ENCODE measurements at places on chromosomes 4 and X.

DNA sequence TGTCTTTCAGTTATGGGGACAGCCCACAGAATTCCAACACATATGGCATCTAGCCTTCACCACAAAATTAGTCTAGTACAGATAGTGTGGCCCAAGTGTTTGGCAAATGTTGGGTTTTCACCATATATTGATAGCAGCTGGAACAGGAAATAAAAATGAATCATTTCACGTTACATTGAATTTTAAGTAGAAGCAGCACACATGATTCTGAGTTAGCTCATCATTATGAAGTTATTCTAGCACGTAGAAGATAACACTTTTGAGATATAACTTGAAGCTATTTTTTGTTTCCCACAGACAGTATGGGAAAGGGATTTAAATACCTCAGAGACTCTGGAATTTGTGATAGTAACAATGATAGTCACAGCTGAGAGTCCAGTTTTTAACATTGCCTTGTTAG, 118.7 kb downstream of the FAT4 start:
- no peak for DNase-seq

DNA sequence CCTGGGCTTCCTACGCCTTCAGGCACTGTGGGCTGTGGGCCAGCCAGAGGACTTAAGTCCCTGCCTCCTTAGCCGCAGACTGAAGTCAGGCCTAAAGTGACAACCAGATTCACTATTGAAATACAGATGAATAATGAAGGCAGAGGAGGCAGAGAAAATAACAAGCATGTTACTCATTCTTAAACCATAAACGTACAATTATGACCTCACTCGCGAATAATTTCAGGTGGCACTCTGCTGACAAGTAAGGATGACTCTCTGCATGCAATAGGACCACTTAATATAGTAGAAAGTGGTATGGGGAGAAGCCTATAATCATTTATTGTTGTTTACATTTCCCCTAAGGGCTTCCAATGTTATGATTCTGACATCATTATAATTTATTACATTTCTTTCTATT, 409.2 kb upstream of the FGF13 start:
- no peak for DNase-seq

DNA sequence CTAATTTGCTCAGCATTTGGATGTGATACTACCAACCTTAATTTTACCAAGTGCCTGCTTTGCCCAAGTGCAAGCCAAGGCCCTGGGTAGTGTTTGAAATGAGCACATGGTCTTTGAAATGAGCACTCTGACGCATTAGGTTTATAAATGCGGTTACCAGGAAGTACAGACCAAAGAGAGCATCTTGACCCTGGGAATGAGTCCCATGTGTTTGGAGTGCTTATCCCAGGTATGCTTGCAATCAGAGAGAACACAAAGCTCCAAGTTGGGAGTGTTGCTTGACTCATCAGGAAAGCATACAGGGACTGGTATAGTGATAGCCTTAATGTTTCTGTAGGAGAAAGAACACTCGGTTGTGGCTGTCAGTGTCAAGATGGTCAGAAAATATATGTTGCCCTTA, 203.6 kb upstream of the MAMLD1 start:
- no peak for DNase-seq

- DNase-seq: no peak
These were observed 152.0 kb upstream of the EDNRA start for GRCh38 chr4:147328756-147329446.

DNA sequence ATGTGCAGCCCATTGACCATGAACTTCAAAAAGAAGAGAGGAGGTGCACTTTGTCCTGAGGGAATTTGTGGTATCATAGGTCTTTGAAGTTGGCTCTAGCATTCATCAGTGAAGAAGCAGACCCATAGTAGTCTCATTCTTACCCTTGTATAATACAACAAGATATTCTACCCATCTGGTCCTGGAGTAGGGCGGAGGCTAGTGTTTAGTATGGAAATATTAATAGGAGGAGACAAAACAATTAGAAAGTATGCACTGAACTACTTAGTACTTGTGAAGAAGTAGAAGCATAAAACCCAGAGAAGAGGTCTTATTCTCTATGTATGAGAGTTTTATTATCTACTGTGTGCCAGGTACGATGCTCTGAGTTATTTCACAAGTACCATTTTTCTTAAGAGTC, 189.0 kb downstream of the AASDH start:
- no peak for DNase-seq

DNA sequence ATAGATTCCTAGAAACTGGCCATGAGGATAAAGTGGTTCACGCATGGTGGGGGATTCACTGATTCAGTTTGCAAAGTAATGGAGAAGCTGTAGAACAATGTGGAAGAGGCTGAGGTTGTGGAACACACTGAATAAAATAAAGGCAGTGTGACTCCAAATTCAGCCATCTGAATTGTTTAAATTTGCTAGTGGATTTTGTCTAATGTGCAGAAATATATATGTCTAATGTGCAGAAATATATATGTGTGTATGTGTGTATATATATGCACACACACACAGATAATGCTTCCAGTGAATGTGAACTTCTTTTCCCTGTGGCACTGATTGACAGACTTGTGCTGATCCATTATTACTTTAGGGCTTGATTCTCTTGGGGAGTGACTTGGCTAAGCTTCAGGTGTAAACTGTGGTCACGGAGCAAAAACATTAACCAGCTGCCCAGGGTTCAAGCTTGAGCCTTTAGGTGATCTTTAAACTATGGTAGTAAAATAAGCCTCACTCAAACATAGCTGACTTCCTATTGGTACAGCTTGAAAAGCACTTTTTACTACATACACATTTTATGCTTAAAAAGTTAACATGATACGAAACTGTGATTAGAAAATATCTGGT, 3.5 kb downstream of the STBD1 start:
- DNase-seq: no peak

- no peak for DNase-seq
These were observed 28.2 kb upstream of the HUWE1 start for GRCh38 chrX:53714580-53715345.

DNA sequence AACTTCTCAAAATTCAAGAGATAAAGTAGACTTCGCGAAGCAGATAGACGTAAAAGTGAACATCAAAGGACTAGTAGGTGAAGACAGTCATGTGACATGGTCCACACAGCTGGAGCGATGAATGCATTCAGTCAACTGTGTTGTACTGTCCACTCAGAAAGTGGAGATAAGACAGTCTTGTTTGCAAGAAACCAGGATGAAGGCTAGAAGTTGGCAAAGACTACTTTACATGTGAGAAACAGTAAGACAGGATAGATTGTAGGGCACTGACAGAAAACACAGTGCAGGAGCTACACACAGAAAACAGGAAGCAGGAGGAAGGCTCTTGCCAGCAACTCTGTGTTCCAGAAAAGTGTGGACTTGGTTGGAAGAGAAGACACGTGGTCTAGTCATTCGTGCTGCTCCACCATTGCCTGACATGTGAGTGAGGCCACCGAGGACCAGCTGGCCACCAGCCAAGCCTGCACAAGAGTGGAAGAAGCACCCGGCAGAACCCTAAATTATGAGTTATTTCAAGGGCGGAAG, 78.9 kb downstream of the FAT1 start:
- no peak for DNase-seq

DNA sequence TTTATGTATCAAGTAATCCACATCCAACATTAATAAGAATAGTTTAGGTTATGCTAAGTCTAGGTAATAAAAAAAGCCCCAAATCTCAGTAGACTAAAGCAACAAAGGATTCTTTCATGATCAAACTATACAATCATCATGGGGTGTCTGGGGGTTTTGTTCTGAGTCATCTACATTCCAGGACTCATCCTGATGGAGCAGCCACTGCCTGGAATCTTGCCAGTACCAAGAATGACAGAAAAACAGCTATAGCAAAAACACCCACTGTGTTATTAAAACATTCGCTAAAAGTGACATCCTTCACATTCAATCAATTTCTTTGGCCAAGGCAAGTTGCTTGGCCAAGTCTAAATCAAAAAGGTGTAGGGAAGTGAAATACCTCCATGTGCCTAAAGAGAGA, 3.9 kb upstream of the ARHGEF38 start:
- DNase-seq: no peak

- DNase-seq: no peak
These were observed 82.8 kb downstream of the CPZ start for GRCh38 chr4:8675383-8675782.

DNA sequence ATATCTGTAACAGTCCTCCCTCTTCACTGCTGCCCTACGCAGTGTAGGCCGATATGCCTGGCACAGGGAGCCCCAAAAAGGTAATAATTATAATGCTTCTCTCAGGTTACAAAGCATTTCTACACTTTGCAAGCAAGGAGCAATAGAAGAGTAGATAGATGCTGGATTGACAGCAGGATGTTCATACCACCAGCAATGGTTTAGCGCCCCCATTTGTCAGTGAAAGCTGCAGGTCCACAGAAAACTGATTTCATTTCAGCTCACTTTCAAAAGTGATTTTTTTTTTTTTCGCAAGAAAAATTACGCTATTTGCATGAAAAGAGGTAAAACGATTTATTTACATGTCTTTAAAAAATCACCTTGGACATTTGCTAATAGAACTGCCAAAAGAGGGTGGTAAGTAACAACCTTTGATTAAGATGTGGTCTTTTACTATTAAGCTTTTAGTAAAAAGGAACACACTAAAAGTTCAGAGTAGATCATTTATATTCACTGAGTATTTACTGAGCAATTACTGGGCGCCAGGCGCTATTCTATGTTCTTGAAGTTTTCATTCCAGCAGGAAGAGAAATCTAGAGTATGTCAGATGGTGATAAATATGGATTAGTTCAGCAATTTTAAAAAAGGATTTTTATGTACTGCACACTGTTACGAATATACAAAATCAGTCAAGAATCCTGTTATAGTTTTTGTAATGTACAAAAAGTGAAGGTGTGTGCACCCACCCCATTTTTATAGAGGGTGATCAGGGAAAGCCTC, 34.4 kb downstream of the HPF1 start:
- DNase-seq: no peak

DNA sequence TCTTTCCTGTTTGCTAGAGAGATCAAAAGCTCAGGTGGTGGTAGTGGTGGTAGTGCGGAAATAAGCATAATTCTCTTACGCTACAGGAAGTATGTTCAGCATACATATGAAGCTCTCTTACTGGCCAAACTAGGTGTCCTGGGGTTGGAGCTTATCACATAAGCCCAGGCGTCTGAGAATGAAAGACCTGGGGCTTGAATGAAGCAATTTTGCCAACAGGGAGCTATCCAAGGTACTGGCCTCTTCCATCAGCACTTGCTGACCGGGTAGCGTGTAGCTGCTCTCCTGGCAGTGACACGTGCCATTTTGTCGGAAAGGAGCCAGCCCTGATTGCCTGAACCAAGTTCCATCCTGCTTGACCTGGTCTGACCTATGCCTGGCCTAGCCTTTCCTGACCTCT, 65.9 kb upstream of the HPF1 start:
- DNase-seq: no peak

- DNase-seq: no peak
These were observed 1526.1 kb downstream of the STIM2 start for GRCh38 chr4:28386776-28387175.

DNA sequence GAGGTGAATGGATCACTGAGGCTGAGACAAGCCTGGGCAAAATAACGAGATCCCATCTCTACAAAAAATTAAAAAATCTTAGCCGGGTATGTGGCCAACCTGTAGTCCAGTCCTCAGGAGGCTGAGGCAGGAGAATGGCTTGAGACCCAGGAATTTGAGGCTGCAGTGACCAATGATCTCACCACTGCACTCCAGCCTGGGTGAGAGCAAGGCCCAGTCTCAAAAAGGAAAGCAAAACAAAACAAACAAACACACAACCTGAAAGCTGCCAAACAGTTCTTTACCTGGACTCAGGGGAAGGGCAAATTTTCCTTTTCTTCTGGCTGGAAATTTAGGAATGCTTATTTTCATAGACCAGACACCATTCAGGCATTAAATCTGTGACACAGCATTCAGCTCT, 163.1 kb upstream of the FAT1 start:
- DNase-seq: no peak

DNA sequence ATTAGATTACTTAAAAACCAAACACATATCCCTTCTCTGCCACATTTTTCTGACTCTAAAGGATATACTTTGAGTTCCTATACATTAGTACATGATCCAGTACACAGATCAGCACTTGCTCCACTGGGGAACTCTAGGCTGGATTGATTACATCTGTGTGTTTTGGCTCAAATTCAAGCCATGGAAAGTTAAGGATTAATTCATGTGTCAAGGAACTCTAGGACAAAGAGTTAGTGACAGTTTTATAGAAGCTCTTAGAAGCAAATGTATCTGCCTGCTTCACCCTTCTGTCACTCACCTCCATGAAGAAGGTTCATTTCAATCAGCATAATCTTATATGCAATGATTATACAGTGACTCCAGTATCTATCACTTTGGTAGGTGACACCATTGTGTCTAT, 43.2 kb downstream of the SCFD2 start:
- no peak for DNase-seq

- DNase-seq: no peak
These were observed 217.6 kb downstream of the PTTG2 start for GRCh38 chr4:38177641-38178391.

- no peak for DNase-seq
These were observed 730 bp downstream of the MANBA start for GRCh38 chr4:102759831-102760644.

DNA sequence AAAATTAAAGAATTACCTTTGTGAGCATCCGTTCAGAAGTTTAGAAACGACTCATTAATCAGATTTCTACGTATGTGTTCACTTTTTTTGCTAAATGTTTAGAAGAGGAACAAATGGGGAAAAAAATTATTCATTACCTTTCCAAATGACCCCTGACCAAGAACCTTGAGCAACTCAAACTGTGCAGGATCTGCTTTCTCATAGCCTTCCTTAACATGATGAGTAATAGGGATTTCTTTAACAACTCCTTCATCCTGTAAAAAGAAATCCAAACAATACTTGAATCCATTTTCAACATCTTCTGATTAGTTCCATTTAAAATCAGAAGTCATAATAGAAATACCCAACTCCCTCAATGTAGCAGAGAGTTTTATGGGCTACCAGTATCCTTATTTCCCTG, 32.1 kb downstream of the RPS6KA6 start:
- DNase-seq: no peak

DNA sequence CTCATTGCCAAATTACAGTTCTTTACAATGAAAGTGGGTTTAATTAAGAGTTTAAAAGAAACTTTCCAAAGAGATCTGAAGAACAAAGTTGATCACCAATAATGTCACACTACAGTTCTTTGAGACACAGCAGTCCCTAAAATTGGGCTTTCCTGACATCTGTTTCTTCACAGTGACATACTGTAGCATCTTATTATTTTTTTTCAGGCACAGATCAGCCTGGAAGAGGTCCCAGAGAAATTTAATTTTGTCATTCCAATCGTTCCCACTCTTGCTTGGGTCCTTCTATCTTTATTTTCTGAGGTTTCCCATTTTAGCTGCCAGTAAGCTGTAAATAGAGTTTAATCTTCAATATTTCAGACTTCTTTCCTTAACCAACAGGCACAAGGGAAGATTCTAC, 143.1 kb upstream of the FRMPD4 start:
- DNase-seq: no peak

- DNase-seq: no peak
These were observed 25.9 kb downstream of the RNF175 start for GRCh38 chr4:153733751-153734448.

Measured in stimulated activated CD8-positive, alpha-beta memory T cell treated with anti-CD3 and anti-CD28 coated beads, Interleukin-7, amount 100 ng/mL, for 24 hours (primary cell).